ENCODE measurements at places on chromosomes 5 and 9.

DNA sequence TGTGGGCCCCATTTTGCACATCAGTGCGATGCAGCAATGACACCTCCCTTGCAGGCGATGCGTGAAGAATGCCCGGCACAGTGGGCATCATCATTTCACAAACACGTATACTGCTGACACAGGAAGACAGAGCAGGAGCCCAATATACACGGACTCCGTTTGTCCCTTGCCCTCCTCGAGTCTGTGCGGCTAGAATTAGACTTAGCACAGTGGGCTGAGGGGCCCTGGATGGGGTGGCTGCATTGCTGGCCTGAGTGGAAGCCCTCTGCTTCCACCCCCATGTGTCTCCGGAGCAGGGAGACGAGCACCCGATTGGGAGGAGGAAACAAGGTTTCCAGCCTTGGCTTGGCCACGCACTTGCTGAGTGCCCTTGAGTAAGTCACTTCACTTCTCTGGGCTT is 40.8 kb downstream of the GSN start:
- DNase-seq: no peak

- no peak for DNase-seq
These were observed 160.8 kb upstream of the PAPPA start for GRCh38 chr9:115992834-115993233.

DNA sequence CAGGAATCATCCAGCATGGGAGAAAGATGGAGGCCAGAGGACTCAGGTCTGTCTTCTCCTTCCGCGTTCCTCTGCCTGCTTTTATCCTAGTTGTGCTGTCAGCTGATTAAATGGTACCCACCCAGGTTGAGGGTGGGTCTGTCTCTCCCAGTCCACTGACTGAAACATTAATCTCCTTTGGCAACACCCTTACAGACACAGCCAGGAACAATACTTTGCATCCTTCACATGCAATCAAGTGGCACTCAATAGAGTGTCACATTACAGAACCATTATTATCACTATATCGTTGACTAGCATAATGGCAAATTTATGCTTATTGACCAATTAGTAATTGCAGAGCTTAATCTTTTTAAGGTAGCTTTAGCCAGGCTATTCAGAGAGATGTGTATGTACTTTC is 64.8 kb downstream of the UNC13B start:
- DNase-seq: no peak

DNA sequence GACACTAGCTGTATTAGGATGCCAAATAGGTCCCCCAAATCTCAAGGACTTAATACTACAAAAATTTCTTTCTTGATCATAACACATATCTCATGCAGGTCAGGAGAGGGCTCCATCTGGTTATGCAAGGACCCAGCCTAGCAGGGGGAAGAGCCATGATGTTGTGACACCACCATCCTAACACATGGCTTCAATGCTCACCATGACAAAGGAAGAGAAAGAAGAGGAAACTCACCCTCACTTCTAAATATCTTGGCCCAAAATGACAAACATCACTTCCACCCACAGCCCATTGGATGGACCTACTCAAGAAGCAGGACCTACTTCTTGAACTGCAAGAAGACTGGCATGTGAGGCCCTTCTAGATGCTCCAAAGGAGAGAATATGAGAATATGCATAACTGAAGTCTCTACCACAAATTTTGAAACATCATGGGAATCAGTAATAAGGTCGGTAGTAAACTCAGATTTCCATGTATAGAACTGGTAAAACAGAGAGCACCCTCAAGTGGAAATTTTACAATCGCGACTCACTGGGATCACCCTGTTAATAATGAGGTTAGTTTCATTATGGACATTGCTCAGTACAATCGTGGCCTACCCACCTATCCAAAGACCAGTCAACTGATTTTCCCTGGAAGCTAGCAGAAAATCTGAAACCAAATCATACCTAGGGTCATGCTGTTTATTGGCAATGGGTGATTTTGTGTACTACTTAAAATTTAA is 308.2 kb downstream of the ACTL7B start:
- no peak for DNase-seq

GRCh38 chr9:112750016-112750763 is at the start of gene SNX30:
SNX30 (plus strand) TSS chr9:112750760; CDS start chr9:112751002, 242 bp downstream.
- DNase-seq: peak; percentile 17

- no peak for DNase-seq
These were observed 4.0 kb downstream of the PAPPA start for GRCh38 chr9:116157436-116158138.
